ENCODE measurements at places on chromosomes 11 and 22.

DNA sequence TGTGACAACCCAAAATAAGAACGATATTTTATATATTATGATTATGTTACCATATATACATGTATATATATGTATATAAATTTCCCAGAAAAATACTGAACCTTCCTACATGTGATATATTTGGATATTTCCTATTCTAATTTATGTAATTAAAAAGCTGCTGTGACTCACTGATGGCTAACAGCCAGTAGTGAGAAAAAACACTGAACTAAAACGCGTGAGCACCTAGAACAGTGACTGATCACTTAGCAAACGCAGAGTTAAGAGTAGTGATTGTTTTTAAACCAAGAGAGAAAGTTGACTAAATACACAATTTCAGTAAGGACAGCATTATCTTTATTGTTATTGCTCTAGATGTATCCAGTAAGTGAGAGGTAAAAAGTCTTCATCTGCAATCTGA, 213.8 kb downstream of the TMEM135 start:
- DNase-seq: no peak

GRCh38 chr11:95912902-95913560, 10.9 kb downstream of the MTMR2 start:
- peak; percentile 62 for DNase-seq

GRCh38 chr11:131841028-131841427, 470.6 kb downstream of the NTM start:
- DNase-seq: no peak

GRCh38 chr22:42228483-42228882, 42.0 kb downstream of the TCF20 start:
- no peak for DNase-seq

- no peak for DNase-seq
Observed at GRCh38 chr11:62001450-62002191, 34.2 kb upstream of the FTH1 start.

GRCh38 chr11:67998150-67999045, 5.5 kb downstream of the UNC93B1 start:
- DNase-seq: no peak

GRCh38 chr11:116579857-116580727, 192.7 kb downstream of the BUD13 start:
- no peak for DNase-seq

DNA sequence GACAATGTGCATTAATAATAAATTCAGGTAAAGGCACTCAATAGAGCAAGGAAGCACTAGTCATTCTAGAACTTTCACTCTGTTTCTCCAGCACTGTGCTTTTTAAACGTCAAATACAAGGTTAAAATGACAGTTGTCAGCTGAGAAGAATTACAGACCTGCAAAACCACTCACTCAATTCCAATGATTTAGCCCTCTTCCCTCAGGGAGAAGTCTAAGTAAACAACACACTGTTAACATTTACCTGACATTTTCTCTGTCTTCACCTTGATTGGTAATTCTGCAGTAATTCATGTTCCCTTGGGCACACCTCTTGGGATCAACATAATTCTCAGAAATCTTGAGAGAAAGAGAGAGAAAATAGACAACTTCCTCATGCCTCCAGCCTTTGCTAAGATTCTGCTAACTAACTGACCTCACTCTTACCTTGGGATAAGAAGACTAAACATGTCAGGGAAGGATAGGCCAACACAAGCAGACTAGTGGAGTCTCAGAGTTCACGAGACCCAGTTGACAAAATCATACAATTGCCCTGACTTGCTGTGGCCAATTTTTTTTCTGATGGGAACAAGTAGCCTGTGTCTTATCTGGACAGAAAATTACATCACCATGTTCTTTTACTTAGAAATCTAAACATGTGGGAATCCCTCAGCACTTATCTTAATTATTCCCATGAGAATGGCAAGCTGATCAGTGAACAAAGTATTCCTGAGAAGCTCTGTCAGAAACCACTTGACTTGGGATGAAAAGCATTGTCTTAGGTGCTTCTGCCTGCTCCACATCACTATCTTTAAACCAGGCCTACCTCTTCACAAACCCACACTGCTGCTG, 516.8 kb upstream of the FAT3 start:
- DNase-seq: no peak

DNA sequence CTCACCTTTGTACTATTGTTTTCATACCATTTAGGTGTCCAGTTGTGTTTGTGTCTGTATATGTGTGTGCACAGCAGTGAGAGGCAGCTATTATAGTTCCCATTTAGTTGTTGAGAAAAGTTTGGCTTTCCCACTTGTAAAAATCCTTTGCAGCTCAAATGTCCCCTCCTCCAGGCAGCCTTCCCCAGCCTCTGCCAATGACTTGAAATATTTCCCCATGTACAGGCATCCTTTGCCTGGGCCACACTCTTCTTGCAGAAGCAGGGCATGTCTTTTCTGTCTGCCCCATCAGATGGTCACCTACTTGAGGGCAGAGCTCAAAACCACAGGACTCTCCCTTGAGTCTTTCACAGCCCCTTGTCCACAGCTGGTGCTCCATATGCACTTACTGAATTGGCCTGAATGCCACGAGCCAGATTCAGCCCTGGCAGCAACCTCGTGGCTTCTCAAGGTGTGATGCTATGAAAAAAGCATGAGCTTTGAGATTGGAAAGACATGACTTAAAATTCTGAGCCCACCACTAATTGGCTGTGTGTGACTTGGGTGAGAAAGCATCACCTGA, 39.3 kb downstream of the MYEOV start:
- DNase-seq: no peak

DNA sequence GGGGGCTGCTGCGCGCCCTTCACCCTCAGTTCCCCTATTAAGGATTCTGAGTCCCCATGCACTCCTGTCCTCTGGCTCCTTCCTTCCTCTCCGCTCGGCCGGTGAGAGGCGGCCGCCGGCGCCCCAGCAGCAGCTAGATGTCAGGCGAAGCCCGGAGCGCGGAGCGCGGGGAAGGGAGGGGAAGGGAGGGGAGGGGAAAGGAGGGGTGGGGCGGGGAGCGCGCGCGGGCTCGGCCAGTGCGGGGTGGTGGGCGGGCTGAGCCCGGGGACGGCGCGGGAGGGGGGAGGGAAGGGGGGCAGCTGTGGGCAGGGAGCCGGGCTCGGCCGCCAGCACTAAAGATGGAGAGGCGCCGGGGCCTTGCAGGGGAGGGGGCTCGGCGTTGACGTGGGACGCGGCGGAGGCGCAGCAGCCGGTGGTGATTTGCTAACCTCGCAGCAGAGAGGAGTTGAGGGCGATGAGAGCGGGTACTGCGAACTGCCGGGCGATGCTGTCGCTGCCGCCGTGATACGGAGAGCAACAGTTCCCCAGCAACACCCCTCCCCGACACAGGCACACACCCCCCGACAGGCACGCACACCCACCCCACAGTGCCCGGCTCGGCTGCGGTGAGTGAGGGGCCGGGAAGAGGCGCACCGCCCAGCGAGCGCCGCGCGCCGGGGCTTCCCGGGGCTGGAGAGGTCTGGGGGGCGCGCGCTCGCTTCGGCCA, at the start of gene ZBTB16:
Gene ZBTB16, plus strand, starts transcription at position 434 of the 706 bp plus-strand sequence. CDS start 3,590 bp downstream, outside the sequence.
- DNase-seq: no peak

DNA sequence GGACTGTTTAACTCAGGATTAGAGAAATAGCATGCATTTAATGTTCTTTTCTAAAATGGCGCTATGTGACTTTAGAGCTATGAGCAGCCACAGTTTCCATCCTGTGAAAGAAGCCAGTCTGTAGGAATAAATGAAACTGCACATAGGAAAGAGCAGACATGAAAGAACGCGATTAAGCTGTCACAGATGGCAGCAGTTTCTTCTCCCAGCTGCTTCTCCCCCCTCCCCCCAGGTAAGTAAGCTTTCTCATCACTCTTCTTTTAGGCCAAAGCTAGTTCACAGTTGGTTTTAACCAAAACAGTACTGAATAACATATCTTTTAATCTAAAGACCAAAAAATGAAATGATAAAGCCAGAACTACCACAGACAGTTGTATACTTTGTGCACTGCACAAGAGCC, 266.4 kb downstream of the KCNA4 start:
- DNase-seq: no peak

GRCh38 chr11:31687256-31687655, 123.9 kb downstream of the PAX6 start:
- no peak for DNase-seq

DNA sequence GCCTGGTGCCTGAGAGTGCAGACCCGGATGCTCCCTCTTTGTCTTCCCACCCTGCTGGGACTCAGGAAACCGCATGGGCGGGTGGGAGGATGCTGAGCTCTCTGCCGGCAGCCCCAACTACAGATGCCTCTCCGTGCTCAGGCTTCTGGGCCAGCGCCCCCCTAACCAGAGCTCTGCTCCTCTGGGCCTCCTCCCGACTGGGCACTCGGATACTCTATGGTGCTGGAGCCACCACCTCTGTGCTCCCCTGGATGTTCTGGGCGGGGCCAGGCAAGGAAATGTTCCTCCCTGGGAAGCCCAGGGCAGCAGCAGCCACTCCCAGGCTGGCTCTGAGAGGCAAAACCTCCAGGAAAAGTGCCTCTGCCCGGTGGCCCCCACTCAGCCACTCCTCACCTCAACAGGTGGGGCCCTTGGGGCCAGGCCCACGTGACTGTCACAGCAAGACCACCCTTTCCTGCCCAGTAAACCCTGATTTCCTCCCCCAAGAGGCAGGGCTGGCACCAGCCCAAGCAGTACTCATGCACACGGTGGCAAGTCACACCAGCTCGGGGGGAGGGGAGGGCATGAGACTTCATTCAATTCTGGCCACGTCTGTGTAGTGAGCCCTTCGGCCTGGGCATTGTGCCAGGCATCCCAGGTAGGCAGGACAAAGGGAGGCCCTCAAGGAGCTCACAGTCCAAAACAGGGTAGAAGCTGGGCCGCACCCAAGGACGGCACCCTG, 54.7 kb upstream of the TCF20 start:
- no peak for DNase-seq

DNA sequence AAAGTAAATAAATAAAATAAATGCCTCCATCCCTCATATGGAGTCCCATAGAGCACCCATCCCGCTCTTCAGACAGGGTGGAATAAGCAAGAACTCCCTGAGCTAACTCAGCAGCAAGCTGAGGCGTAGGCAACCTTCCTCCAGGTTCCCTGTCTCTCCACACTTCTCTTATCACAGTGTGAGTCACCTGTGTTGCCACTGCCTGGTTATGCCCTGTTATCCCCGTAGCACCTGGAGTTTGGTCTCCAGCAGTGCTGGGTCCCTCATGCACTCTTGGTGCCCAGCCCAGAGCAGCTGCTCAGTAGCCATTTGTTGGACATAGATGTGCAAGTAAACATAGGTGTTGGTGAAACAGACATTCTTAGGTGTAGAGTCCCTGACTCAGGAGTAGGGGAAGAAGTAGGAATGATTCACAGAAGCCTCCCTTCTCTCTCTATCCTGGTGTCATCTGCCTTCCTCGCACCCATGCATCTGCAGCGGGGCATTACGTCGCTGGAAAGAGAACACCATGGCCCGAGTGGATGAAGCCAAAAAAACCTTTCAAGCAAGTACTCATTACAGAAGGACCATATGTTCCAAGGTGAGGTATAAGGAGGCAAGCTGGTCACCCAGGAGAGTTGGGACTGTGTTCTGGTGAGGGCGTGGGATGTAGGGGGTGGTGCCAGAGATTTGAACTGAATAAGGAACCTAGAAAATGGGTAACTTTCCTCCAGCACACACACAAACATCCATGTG, 56.0 kb downstream of the PISD start:
- no peak for DNase-seq

- no peak for DNase-seq
Observed at GRCh38 chr22:24440718-24441405, 13.5 kb downstream of the ADORA2A start.

- no peak for DNase-seq
Observed at GRCh38 chr22:46746192-46746591, 8.1 kb upstream of the CERK start.

- DNase-seq: no peak
Observed at GRCh38 chr11:67497656-67498291, 7.4 kb downstream of the PITPNM1 start.

DNA sequence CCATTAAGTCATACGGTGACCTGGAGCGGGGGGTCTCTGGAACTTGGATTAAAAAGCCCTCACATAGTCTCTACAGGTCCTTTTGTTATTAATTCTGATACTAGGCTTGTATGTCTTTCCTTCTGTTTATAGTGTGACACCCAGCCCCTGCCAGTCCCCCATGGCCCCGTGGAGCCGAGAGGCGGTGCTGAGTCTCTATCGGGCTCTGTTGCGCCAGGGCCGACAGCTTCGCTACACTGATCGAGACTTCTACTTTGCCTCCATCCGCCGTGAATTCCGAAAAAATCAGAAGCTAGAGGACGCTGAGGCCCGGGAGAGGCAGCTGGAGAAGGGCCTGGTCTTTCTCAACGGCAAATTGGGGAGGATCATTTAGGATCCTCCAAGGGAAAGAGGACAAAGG, 2.0 kb downstream of the MIEF1 start:
- DNase-seq: no peak

- no peak for DNase-seq
Observed at GRCh38 chr11:445765-446588, 4.1 kb upstream of the PTDSS2 start.

GRCh38 chr11:67452141-67452952, at the start of gene GPR152:
Gene GPR152, minus strand, starts transcription at chr11:67452729. Its CDS starts 5 bp downstream, at chr11:67452724.
- no peak for DNase-seq

GRCh38 chr11:111696556-111696955, 69.6 kb downstream of the PPP2R1B start:
- peak; percentile 59 for DNase-seq

GRCh38 chr11:42552786-42553185, 759.0 kb upstream of the API5 start:
- DNase-seq: no peak

DNA sequence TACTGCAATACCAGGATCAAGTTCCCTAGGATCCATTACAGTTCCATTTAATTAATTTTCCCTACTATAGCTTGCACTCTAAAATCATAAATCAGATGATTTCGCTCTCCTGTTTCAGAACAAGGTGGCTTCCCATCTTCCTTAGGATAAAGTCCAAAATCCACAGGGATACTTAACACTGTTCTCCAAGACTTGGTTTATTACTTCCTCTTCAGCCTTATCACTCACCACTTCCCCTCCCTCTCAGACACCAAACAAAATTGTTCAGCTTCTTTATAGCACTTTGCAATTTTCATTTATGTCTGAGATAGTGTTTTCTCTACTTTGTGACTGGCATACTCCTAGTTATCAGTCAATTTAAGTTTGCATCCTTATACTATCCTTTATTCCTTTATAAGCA, 124.6 kb downstream of the GRIA4 start:
- no peak for DNase-seq

DNA sequence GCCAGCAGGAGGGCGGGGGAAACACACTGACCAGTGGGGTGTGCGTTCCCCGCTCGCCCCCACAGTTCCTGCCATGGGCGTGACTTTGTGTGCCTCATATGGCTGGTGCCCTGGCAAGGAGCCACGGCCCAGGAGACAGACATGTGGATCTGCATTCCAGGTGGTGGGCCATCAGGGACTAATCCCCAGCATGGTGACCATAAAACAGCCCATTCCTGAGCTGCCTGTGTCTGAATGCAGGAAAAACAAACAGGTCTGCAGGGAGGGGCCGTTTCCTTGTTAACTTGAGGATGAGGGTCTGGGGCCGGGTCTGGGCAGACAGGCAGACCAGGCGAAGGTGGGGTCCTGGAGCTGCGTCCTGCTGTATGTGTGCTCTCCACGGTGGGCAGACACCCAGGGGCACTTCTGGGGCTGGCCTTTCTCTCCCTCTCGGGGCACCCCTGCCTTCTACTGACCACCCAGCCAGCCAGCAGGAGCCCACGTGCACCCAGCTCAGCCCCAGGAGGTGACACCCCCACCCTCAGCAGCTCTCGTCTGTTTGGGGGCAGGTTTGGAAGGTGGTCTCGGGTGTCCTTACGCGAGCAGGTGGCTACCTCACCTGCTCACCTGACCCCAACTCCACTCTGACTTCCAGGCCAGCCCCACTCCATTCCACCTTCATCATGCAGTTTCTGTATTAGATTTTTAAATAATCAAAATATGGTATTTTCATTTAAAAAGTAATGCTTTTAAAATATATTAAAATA, 120.3 kb downstream of the KCNQ1OT1 start:
- DNase-seq: no peak

GRCh38 chr11:18050848-18051247, 4.8 kb upstream of the TPH1 start:
- no peak for DNase-seq
